SIG-M5 (cell line): ENCODE measurements at places on chromosomes 2 and 18.

- no peak for DNase-seq
Observed at GRCh38 chr2:147223553-147224060, 621.2 kb upstream of the ACVR2A start.

GRCh38 chr2:238139196-238140039, 950 bp downstream of the KLHL30 start:
- DNase-seq: no peak

GRCh38 chr2:208134928-208135586, 5.4 kb upstream of the CRYGC start:
- no peak for DNase-seq

DNA sequence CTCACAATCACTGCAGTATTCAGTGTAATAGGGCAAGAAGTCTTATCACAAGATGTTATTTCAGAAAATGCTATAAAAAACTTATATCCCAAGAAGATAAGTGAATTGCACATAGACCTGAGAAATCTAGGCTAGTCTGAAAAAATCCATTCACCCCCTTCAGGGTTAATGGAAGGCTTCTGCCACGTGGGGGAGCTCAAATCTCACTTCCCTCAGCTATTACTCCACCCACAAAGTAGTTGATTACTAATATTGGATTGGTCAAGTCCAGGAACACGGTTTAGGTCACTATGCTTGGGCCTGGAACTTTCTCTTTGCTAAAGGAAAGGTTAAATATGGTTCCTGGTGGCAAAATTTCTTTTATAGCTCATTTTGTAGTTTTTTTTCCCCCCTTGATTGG, 51.2 kb upstream of the ADAM23 start:
- no peak for DNase-seq

GRCh38 chr18:13180614-13181375, 37.8 kb upstream of the LDLRAD4 start:
- no peak for DNase-seq

- no peak for DNase-seq
Observed at GRCh38 chr2:190352668-190353536, 9.5 kb downstream of the INPP1 start.

GRCh38 chr2:49621016-49621415, 466.7 kb upstream of the FSHR start:
- DNase-seq: no peak

GRCh38 chr2:51998890-51999289, 967.0 kb upstream of the NRXN1 start:
- DNase-seq: no peak

DNA sequence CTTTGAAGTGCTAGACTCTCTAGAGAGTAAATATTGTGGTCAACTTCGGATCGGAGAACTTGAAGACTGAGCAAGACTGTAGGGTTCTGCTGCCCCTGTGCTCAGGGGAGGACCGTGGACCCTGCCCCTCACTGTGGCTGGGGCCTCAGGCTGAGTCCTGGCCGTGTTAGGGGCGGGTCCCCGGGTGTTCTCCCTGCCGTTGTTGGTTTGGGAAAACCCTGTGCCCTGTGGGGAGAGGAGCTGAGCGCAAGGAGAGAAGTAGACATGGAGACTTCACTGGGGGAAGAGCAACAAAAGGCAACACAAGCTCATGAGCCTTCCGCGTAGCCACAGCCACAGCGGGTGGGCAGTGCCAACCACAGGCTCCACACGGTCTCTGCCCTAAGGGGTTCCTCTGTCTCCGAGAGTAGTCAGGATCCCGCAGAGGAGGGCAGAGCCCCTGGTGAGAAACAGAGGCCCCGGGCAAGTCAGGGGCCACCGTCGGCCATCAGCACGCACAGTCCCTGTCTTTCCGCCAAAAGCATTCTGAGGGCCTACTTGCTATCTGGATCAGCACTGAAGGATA, 53.1 kb downstream of the NTSR2 start:
- DNase-seq: no peak

GRCh38 chr2:127066942-127067341, 40.0 kb downstream of the BIN1 start:
- no peak for DNase-seq

- DNase-seq: no peak
Observed at GRCh38 chr2:230919681-230920080, 5.4 kb downstream of the GPR55 start.

DNA sequence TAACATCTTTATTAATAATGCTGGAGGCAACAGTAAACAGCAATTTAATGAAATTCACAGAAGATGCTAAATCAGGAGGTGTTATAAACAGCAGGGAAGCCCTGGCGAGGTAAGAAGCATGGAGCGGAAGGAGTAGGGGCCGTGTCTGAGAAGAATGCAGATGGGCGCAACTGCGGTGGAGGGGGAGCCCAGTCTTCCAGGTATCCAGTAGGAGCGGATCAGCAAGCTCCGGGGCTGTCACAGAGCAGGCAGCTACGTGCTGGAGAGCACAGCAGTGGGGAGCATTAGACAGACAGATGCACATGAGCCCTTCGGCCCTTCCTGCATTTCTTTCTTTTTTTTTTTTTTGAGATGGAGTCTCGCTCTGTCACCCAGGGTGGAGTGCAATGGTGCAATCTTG, 82.3 kb downstream of the SH3RF3 start:
- no peak for DNase-seq

DNA sequence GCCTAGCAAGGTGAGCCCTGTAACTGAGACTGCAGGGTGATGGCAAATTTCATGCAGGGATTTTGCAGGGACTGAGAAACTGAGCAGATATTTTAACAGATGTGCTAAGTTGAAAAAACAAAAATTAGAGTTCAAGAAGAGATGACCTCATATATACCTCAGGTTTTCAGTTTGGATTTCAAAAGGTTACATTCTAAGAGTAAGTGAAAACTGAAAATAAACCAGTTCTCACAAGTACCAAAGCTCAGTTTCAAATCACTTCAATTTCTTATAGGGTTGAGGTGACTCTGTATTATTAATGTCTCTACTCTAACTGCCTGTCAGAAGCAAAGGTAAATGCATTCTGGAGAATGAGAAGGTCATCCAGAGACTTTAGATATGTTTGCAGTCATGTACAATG, 237.4 kb upstream of the VRK2 start:
- no peak for DNase-seq

GRCh38 chr2:62845256-62845655, 139.7 kb downstream of the EHBP1 start:
- no peak for DNase-seq

GRCh38 chr2:31132786-31133185, 5.5 kb downstream of the GALNT14 start:
- no peak for DNase-seq

DNA sequence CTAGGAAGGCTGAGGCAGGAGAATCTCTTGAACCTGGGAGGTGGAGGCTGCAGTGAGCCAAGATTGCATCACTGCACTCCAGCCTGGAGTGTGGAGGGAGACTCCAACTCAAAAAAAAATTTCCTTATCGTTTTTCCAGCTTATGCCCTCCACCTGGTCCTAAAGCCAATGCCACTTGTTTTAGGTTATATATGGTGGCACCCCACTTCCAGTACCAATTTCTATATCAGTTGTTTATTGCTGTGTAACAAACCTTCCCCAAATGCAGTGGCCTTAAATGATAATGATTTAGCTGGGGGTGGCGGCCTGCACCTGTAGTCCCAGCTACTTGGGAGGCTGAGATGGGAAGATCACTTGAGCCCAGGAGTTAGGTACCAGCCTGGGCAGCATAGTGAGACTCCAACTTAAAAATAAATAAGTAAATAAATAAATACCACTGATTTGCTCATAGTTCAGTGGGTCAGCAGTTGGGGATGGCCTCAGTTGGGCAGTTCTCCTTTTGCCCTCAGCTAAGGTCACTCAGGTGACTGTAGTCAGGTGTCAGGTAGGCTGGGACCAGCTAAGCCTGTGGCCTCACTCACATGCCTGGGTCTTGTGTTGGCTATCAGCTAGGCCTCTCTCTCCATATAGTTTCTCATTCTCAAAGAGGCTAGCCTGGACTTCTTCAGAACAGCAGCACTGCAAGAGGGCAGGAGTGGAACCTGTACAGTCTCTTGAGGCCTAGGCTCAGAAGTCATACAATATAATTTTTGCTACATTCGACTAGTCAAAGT, 113.7 kb upstream of the GATA6 start:
- no peak for DNase-seq

DNA sequence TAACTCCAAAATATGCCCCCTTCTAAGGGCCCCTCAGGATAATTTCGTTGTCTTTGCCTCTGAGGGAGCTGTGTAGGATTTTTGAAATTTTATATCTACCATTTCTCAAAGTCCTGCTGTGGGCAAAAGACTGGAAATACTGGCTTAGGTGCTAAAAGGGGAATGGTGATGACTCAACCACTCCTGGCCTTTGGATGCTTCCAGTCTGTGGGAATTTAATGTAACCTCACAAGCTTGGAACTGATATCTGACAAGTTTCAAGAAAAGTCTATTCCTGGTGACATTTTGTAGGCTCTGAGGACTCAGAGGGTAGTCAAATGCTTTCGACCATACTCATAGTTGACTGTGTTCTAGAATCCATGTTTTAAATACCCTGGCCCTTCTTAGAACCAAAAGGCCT, 3.4 kb upstream of the APCDD1 start:
- no peak for DNase-seq

- DNase-seq: no peak
Observed at GRCh38 chr18:36849288-36850006, 20.5 kb downstream of the KIAA1328 start.

GRCh38 chr2:104177179-104177578, 676.7 kb upstream of the POU3F3 start:
- DNase-seq: no peak

GRCh38 chr2:7722212-7722910, 805.1 kb downstream of the RNF144A start:
- no peak for DNase-seq

DNA sequence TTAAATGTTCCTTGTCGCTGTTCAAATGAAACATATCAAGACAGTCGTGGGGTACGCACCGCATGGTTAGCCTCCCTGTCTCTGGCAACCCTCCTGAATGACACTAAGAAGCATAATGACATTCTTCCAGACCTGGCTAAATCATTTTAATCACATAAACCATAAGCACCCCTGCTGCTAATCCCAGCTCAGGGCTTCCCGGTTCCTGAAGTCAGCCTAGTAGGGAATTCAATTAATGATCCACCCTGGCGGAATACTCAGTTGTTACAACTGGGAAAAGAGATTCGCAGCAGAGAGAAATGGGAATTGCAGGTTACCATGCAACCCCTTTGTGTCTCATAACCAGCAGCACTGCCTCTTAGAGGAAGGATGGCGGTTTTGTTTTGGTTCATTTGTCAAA, 200.8 kb upstream of the AGAP1 start:
- no peak for DNase-seq

DNA sequence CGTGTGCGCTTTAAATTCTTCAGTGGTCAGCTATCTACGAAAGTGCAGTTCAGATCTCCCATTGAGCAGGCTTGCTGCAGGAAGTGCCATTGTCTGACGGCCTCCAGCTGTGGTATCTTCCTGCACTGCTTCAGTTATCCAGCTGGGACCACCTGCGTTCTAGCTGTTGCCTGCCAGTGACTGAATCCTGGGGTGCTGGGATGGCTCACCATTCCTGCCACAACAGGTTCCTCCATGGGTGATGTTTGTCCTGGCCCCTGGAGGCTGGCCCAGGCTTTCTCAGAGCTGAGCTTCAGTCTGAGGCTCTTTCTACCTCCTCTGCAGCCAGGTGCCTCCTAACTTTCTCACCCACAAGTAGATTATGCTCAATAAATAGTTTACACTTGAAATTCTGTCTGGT, 498.5 kb upstream of the HS6ST1 start:
- DNase-seq: no peak

DNA sequence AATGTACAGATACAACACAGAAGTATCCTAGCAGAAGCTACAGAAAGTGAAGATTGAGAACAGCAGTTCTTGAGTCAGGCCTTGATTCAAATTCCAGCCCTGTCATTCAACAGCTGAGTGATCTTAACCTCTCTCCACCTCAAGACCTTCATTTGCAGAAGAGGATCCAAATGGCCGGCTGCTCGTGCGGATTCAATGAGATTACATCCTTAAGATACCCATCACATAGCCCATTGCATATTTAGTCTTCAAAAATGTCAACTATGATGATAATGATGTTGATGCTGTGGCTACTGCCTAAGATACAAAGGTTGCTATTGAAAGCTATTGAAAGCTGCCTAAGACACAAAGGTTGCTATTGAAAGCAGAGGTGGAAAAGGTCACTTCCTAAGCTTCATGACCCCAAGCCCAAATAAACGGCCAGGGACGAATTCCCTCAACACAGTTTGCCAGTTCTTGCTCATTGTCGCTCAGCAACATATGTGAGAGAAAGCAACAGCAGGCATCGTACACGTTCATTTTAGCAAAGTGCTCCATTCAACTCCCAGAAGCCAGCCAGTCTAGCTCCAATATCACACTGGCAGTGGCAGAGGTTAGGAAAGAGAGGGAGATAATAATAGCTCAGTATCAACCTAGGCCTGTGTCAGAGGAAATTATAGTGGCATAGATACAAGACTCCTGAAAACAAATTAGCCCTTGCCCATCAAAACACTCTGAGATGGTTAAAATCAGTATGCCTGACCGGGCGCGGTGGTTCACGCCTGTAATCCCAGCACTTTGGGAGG, 36.1 kb downstream of the MRPL35 start:
- no peak for DNase-seq

- no peak for DNase-seq
Observed at GRCh38 chr2:126827371-126827770, 71.3 kb upstream of the TEX51 start.

DNA sequence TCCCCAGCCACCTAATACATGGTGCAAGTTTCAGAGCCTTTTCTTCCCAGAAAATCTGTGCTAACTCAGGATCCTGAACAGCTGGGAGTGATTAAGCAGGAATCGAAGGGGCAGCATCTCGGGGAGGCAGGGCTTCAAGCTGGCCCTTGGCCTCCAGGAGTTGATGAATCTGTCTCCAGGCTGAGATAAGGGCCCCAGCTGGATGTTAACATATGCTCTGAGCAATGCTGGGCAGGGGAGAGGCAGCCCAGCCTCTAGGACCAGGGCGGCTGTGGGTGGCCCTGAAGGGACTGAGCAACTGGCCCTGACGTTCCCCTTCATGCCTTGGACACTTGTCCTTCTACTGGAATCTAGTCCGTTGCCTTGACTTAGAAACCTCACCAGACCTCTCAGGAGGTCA, 84.1 kb upstream of the EPC2 start:
- DNase-seq: no peak

- DNase-seq: no peak
Observed at GRCh38 chr2:106646605-106647004, 159.4 kb downstream of the CD8B2 start.

DNA sequence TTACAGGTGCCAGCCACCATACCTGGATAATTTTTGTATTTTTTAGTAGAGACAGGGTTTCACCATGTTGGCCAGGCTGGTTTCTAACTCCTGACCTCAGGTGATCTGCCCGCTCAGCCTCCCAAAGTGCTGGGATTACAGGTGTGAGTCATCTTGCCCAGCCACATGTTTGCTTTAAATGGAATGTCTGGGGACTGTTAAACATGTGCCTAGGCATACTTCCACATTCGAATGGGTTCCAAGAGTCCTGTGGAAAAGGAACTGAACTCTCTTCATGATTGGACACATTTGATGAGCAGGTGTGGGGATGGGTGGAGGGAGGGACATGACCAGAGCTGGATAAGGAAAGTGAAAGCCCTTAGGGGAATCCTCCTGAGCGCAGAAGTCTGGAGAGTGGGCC, 58.4 kb upstream of the GREB1L start:
- no peak for DNase-seq

GRCh38 chr18:10405014-10405493, 49.4 kb upstream of the APCDD1 start:
- no peak for DNase-seq
